Placental epithelial cell (primary cell): ENCODE measurements at places on chromosomes 13 and 19. TPM values are rescaled to one million over a fixed set of nuclear protein-coding genes. Genes with fewer than 3 reads are reported as not detected.

The SSC5D gene
- total RNA-seq = 0.22 and 1.2 TPM in 2 replicates

The CGB5 gene
- 0.39 TPM in 1 of 2 replicates, not detected in the other for total RNA-seq

The ZNF99 gene
- 0.11 and 0.39 TPM in 2 replicates for total RNA-seq

The GNG8 gene
- total RNA-seq = not detected in 2 replicates

The PRRG2 gene
- 8.6 and 11.2 TPM in 2 replicates for total RNA-seq

The IGFL3 gene
- not detected in 2 replicates for total RNA-seq

The MAU2 gene
- total RNA-seq = 47.5 and 64.8 TPM in 2 replicates

The FGF21 gene
- total RNA-seq = 0.39 TPM in 1 of 2 replicates, not detected in the other

The CARD8 gene
- total RNA-seq = 9.1 and 16.1 TPM in 2 replicates

The NLRP9 gene
- total RNA-seq = not detected in 2 replicates

The TMEM86B gene
- 3.9 TPM in 2 replicates for total RNA-seq

The RNF225 gene
- 2.8 and 5.5 TPM in 2 replicates for total RNA-seq

The VAV1 gene
- total RNA-seq = not detected in 2 replicates

The IFNL1 gene
- not detected in 2 replicates for total RNA-seq

The ERCC2 gene
- 14.5 and 17.9 TPM in 2 replicates for total RNA-seq

The CACTIN gene
- 27.1 and 27.5 TPM in 2 replicates for total RNA-seq

The POU2F2 gene
- under 0.01 and 0.33 TPM in 2 replicates for total RNA-seq

The ZFP14 gene
- total RNA-seq = 1.6 and 3.9 TPM in 2 replicates

The CEACAM3 gene
- not detected in 2 replicates for total RNA-seq

The ATXN8OS gene
- not detected in 2 replicates for total RNA-seq
